ENCODE measurements at places on chromosomes 13 and 19.

- no peak for DNase-seq
Measured at GRCh38 chr13:25659091-25659795, 287.5 kb downstream of the ATP8A2 start.

GRCh38 chr19:29812881-29813275 lies 1.1 kb downstream of the CCNE1 start:
- no peak for DNase-seq

- no peak for DNase-seq
Measured at GRCh38 chr19:23436944-23437343, 41.7 kb upstream of the ZNF91 start.

GRCh38 chr19:56125806-56126590 lies 4.9 kb upstream of the ZNF787 start:
- DNase-seq, result no peak

DNA sequence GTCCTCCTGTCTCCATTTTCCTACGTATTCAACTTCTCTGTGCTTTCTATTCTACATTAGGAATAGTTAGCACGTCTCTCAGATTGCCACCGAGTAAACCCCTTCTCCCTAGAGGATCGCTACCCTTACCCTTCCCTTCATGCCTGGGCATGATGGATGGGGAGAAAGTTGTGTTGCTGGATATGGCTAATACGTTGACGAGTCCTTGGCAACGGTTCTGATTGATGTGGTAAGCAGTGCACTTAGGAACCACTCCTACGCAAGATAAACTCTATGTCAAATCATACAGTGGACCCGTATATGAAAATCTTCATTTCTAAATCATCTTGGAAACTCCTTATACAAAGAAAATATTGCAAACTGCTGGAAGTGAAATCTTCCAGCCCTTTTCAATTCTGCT lies 224.5 kb downstream of the EFNB2 start:
- DNase-seq, result no peak

GRCh38 chr19:46533078-46533620 lies 37.5 kb upstream of the PNMA8B start:
- no peak for DNase-seq

DNA sequence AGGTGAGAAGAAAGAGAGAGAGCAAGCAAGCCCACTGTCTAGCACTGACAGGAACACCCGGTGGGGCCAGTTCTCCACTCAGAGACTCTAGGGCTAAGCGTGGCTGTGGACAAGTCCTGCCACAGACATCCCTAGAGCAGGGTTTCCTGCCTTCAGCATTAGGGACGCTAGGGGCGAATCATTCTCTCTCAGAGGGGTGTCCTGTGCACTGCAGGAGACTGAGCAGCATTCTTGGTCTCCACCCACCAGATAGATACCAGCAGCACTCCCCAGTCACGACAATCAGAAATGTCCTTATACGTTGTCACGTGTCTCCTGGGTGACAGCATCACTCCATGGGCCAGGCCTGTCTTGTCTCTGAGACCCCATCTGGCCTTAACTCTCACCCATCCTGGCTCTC lies 1.5 kb downstream of the OR10H1 start:
- no peak for DNase-seq

DNA sequence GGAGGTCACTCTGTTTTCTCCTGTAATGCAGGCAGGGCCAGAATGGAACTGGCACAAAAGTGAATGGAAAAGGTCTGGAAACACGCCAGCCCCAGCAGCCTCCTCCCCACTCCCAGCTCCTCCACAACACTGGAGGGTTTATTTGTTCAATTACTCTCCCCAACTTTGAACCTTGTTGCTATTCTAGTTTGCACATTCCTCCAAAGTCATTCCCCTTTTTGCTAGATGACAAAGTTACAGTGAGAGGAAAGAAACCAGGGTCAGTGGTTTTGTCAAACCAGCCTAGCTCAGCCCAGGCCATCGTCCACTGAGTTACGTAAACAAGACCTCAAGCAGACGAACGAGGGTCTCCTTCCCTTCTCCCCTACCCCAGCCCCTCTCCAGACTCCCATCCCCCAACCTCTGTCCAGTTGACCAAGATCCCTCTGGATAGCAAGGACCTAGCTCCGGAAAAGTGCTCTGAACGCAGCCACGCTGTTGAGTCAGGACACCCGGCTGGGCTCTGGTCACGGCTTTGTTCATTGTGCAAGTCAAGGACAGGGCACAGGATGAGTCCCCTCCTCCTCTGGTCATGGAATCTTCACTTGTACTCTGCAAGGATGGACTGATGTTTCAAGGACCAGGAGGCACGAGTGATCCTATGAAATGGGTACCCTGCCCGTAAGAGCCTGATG lies 180.0 kb downstream of the USP12 start:
- DNase-seq, result no peak

GRCh38 chr19:33705090-33705847 lies 83.5 kb downstream of the CHST8 start:
- DNase-seq, result no peak

DNA sequence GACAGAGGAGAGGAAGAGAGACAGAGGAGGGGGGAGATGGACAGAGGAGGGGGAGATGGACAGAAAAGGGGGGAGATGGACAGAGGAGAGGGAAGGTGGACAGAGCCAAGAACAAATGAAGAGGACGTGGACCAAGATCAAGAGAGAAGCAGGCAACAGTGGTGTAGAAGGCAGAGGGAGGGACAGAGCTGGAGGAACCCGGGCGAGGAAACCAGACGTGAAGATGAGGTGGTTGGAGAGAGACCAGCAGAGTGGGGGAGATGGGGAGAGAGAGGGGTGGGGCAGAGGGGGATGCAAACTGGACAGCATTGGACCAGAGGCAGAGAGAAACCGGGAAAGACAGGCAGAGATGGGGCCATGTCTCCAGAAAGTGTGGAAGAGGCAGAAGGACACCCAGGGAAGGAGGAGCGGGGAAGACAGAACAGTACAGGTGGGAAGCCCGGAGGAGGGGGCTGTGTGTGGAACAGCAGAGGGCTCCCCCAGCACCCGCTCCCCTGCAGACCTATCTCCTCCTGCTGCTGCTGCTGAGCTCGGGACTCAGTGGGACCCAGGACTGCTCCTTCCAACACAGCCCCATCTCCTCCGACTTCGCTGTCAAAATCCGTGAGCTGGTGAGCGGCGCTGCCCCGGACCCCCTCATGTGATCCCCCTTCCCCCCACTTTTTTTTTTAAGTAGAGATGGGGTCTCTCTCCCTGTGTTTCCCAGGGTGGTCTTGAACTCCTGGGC lies 1.3 kb downstream of the FLT3LG start:
- no peak for DNase-seq

DNA sequence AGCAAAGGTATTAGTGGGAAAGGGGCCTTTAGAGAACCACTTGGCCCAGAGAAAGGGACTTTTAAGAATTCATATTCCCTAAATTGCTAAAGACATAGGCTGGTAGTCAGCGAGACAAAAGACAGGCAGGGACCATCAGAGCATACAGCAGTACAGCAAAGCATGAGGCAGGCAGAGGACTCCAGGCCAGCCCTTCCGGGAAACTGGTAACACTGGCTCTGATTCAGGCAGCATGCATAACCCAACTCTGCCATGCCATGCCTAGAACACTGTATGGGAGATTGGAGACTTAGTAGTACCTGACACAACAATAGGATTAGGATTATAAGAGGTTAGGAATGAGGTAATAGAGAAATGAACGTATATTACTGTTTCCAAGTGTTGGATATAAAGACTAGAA lies 34.9 kb downstream of the CAB39L start:
- no peak for DNase-seq

GRCh38 chr19:11902228-11902627 lies 14.6 kb downstream of the ZNF69 start:
- no peak for DNase-seq

DNA sequence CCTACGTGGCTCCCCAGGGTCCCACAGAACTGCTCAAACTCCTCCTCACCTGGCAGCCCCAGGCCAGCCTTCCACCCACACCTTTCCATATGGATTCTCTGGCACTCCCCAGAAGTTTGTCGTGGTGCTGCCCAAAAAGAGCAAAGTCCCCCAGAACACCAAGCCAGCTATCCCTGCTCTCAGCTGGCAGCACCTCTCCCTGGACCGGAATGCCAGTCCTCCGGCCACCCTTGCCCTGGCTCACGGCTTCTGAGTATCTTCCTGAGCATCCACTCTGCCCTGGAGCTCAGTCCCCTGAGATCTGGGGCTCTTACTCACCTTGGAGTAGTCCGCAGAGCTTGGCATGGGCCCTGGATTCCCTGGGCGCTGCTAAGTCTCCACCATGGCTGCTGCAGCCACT lies 166.5 kb upstream of the ZNF507 start:
- DNase-seq, result no peak

DNA sequence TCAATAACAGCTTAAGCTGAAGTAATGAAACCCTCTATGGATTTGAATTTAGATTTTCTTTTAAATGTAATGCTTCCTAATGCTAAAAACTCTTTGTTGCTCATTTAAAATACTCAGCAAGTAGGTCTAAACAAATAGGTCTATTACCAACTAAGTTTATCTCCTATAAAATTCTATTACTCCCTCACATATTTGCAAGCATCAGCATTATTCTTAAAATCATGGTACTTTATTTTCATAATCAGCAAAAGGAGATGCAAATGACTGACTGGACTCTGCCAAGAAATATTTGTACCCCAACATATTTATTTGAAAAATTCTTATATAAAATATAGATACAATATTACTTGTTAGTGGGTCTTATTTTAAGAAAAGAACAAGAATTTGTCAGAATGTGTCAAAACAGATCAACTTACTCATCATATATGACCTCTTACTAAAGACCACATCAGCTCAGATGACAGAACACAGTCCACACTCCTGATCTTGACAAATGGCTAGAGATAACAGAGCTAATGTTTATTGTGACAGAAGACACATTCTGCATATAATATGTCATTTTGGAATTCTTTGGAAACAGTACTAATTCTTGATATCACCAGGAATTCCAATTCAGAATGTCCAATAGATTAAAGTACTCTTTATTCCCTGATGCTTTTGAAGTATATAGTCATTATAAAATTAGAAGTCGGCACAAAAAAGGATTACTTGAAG lies 704.6 kb upstream of the PCDH9 start:
- DNase-seq, result no peak

GRCh38 chr13:30148171-30148754 lies 159.1 kb downstream of the KATNAL1 start:
- DNase-seq, result no peak

DNA sequence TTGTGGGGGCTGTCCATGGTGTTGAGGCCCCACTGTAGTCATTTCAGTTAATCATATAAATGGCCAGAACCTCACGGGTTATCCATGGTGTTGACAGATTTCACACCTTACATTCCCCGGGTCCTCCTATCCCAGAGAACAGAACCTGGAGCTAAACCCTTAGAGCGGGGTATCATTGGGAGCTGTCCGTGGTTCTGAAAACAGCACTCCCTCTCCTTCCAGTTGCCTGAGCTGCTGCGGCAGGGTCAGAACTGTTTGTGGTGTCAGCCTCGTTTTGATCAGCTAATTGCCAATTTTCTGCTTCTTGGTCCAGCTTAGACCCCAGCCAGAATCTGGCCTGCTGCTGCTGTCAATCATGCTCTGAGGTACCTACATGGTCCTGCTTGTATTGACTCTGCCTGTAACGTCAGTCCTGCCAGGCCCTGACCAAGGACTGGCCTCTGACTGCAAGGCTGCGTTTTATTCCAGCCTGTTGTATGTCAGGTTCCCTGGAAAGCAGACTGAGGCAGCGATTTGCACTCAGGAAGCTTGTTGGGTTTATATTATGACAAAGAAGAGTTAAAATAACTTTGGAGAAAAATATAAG lies 55.8 kb upstream of the KCTD15 start:
- DNase-seq, result peak; percentile 6

- peak; percentile 13 for DNase-seq
Measured at GRCh38 chr19:51887522-51888498, at the start of gene ZNF577. Gene ZNF577 (minus strand): TSS chr19:51887951. CDS start chr19:51880382, 7,569 bp downstream.

- no peak for DNase-seq
Measured at GRCh38 chr13:52112591-52112990, 16.3 kb downstream of the NEK5 start.

DNA sequence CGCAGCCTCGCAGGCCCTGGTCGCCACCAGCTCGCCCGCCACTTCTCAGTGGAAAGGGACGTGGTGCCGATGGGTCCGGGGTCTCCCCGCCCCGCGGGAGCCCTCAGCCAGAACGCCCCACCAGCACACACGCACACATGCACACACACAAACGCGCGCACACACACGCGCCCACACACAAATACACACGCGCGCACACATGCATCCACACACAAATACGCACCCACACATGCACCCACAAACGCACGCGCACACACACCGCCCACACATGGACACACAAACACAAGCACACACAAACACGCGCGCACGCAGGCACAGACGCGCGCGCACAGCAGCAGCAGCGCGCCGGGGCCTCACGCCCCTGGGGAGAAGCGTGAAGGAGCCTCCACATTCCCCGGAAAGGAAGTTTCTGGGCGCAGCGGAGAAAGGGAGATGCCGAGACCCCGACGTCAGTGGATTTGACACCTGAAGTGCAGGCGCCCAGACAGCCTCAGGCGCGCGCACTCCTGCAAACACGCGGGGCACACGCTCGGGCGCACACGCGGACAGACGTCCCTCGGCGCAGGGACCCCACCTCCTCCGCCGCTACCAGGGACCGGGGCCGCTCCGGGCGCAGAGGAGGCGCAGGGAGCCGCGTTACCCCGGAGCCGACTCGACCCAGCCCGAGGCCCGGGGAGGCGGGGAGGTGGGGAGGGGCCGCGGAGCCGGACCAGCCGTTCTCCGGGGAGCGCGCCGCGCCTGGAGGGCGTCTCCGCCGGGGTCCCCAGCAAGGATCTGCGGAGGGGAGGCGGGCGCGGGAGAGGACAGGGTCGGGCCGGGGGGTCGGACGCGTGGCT lies 622 bp downstream of the RASA3 start:
- no peak for DNase-seq

GRCh38 chr19:5128936-5129389 lies 160.1 kb downstream of the KDM4B start:
- no peak for DNase-seq

DNA sequence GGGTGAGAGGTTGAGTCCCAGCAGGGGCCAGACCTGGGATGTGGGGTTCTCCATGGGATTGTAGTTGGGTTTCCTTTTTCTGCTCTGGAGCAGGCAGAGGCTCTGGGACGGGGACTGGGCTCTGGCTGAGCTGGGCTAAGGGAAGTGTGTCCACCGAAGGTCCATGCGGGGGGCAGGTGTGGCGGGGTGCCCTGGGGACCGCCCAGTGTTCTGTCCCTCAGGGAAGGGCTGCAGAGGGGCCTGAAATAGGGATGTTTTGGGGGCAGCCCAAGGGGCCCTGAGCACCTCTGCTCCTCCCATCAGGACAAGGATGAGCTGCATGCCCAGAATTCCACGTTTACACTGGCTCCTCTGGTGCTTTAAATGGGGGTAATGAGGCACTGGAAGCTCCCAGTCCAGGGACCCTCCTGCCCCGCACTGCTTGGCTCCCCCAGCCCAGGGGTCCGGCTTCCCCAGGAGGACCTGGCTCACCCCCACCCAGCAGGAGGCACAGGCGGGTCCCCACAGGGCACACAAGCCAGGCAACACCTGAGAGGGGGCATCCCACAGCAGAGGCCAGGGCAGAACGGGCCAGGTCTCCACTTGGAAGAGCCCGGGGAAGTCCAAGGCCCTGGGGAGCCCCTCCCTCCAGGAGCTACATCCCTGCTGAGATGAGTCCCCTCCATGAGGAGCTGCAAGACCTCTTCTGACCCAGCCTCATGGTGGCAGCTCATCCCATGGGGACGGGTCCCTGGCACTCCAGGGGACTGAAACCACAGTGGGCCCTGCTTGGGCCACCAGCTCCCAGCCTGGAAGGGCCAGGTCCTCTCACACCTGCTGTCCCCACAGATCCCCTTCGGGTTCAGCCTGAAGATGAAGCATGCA lies 14.7 kb upstream of the ZNF14 start:
- DNase-seq, result no peak

- DNase-seq, result no peak
Measured at GRCh38 chr13:39159846-39160370, 121.7 kb downstream of the NHLRC3 start.

GRCh38 chr19:11377237-11377636 lies 2.8 kb downstream of the SWSAP1 start:
- no peak for DNase-seq

Data from stimulated activated CD4-positive, alpha-beta T cell treated with anti-CD3 and anti-CD28 coated beads, Interleukin-1b, Interleukin-23, amount 100 ng/mL, for 24 hours (primary cell).